Bronchus fibroblast of lung (primary cell): ENCODE measurements at places on chromosomes 5 and 9. TPM values are rescaled to one million over a fixed set of nuclear protein-coding genes. Genes with fewer than 3 reads are reported as not detected.

Gene CAMK2A
- 0.45 TPM in 1 of 2 replicates, not detected in the other for total RNA-seq

Gene FST
- total RNA-seq, result 84.3 and 98.4 TPM in 2 replicates

Gene ANKRD18A
- under 0.01 TPM in 2 replicates for total RNA-seq

Gene NR5A1
- total RNA-seq, result not detected in 2 replicates

Gene FOXD4L5
- total RNA-seq, result not detected in 2 replicates

Gene MCIDAS
- not detected in 2 replicates for total RNA-seq

Gene PCDHA9
- not detected in 2 replicates for total RNA-seq

Gene GDNF
- not detected in 2 replicates for total RNA-seq

Gene LHX3
- not detected in 2 replicates for total RNA-seq

Gene BRINP1
- not detected in 2 replicates for total RNA-seq

Gene FTMT
- not detected in 2 replicates for total RNA-seq

Gene SPINK6
- not detected in 2 replicates for total RNA-seq

Gene LRRC70
- 0.17 and 0.30 TPM in 2 replicates for total RNA-seq

Gene GFRA3
- not detected in 2 replicates for total RNA-seq

Gene ZNF474
- total RNA-seq, result under 0.01 and 0.17 TPM in 2 replicates
